ENCODE measurements at places on chromosomes 7 and 10. TPM values are rescaled to one million over a fixed set of nuclear protein-coding genes. Genes with fewer than 3 reads are reported as not detected.

- DNase-seq, result no peak
Measured at GRCh38 chr10:52779541-52780390, 7.2 kb upstream of the MBL2 start.

SEC61G gene
- total RNA-seq, result 66.4 TPM

- DNase-seq, result no peak
Measured at GRCh38 chr7:41058986-41059741, 643.7 kb downstream of the INHBA start.

DNA sequence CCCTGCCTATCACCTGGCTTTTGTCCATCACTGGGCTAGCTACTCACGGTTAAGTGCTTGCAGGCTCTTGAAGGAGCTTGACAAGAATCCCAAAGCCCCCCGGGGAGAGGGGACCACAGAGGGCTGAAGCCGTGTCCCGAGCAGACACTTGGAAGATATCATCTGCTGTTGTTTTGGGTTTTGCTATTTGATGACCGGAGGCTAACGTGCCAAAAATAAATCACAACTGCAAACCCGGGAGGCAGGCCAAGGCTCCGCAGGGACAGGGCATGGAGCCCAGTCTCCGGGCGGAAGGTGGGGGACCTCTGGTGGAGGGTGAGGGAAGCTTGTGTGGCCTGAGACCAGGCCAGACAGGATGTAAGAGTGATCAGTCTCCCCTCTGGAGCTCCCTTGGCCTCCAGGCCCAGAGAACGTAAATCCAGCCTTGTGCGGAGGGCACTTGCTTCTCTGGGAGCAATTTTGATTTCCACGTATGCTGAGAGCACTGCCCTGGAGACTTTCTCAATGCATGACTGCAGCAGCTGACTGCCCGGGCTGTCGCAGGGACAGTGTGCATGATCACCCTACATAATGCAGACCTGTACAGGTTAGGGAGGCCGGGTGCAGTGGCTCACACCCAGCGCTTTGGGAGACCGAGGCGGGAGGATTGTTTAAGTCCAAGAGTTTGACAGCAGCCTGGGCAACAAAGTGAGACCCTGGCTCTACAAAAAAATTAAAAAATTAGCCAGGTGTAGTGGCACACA, at the start of gene PHKG1:
TSS of gene PHKG1 (minus strand) at position 164 of the 743 bp plus-strand sequence. CDS start 4,011 bp downstream, outside the sequence.
- no peak for DNase-seq

DNA sequence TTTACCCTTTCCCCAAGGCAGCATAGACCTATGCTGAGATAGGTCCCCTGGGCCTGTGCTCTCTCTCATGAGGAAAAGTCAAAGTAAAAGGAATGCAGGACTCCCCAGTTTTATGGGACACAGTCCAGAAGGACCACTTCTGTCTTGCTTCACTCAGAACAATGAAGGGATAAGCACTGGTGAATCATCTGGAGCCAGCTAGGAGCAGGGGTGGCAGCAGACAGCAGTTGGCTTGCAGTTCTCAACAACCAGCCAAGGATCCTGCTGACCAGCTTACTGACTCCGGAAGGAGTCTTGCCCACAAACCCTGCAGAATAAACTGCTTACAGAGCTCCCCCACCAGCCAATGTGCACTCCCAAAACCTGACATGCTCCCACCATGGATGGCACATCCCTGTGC, 152.1 kb upstream of the GHITM start:
- DNase-seq, result no peak

CCL26 gene
- total RNA-seq, result not detected

DNA sequence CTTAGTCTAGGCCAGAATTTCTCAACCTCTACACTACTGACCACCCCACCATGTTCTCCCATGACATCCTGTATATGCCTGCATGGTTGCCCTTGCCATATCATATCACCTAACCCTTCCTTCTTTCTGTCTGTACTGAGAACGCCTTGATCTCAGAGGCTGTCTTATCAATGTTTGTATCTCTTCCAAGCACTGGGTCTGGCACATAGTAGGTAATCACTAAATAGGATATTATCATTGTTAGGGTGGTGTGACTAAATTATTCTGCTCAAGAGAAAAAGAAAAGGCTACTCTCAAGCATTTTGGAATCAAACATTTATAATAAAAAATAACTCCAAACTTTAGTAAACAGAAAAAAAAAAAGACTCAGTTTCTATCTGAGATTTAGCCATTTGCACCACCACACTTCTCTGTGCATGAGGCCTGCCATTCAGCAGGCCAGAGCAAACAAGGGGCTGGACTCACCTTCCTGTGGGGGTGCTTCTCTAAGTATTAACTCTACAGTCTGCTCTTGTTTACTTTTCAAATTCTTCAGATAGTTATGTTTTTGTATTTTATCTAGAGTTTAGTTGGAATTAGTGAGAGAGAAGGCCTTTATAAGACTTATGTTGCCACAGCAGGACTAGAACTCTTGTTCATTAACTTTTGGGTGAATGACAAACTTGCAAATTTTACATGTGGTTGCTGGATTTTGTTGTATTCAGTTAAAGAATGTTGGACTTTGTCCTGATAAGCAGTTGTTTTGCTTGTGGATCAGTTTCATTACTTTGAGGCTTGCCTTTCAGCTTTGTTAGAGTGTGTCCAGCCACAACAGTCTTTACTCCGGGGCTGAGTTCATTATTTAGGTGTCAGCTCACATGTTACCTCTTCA, 5.4 kb downstream of the AGBL3 start:
- DNase-seq, result no peak

DNA sequence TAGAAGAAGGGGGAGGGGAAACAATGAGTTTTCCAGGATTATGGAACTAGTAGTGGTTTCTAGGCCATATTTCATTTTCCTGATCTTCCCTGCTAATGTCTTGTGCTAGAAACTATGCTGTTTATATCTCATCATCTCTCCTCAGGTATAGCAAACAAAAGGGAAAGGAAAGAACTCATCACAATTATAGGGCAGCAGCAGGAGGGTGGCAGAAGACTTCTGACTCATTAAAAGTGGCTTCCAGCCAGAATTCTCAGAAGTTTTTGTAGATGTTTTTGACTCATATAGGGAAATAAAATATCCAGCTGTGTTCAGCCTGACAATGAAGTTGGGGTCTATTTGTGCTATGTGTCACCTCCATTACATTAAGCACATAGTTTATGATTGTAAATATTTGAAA, 6.5 kb downstream of the AHR start:
- DNase-seq, result no peak

DNA sequence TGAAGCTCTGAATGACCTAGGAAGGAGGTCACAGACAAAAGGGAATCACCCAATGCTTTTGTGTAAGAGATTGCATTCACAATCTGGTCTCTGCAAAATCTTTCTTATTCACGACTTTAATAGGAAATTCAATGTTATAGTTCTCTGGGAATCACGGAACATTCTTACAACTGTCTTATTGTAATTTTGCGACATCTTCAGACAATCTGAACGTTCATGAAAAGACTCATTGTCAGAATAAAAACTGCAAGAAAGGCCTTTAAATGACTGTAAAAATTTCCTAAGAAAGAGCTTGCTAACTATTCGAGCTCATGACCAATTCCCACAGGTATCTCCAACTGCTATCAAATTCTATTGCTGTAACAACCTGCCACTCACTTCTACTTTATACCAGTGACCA, 130.7 kb downstream of the DGKI start:
- no peak for DNase-seq

DNA sequence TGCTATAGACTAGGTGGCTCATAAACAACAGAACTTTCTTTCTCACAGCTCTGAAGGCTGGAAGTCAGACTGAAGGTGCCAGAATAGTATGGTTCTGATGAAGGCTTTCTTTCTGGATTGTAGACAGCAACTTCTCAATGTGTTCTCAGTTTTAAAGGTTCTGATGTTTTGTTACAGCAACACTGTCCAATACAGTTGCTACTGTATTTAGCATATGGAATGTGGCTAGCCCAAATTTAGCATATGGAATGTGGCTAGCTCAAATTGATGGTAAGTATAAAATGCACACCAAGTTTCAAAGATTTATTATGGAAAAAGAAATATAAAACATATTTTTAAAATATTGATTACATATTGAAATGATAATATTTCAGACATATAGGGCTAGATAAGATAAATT, 145.3 kb downstream of the MBL2 start:
- DNase-seq, result no peak

DNA sequence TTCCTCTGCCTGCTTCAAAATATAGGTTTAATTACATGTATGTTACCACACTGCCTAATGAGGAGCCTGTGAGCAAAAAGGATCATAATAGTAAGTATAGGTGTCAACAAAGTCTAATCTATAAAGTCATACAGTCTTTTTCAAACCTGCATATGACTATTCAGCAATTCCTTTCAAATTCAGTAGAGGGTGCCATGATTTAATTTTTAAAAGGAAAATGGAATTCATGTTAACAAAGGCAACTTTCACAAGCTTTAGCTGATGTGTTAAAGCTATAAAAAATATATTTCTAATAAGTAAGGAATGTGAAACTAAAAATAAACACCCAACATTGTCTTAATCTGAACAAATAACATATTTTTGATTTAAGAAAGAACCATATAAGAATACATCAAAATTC, 52.1 kb downstream of the MPP7 start:
- DNase-seq, result no peak

- no peak for DNase-seq
Measured at GRCh38 chr10:52442576-52442975, 128.5 kb downstream of the DKK1 start.

DNA sequence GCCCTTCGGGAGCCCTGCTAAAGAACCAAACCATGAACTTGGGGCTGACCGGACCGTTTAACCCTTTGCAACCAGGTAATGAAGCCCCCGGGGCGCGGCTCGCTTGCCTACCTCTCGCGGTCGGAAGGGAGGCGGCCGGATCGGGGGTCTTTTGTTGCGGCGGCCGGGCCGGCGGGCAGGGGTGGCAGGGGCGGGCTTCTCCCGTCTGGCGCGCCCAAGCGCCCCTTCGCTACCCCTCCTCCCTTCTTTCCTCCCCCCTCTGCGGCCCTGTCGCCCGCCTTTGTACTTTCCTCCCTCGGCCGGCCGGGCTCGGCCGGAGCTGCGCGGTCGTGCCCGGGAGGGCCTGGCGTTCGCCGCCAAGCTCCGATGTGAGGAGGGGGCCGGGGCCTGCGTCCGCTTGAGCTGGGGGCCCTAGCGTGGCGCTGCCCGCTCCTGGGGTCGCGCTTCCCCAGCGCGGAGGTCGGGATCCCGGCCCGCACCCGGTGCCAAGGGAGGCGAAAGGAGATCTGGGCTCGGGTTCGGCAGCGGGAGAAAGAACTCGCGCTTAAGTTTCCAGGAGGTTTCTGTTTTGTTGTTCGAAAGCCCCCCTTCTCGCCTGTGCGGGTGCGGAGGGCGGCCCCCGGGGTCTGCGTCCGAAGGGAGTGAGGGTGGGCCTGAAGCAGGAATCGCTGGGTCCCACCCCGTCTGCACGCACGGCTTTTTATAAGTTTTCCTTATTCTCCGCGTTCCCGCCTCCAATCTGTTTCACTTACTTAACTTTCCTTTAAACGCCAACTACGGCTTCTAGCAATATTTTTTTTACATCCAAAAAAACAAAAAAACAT, 436.8 kb upstream of the GALNT17 start:
- DNase-seq, result no peak

- DNase-seq, result no peak
Measured at GRCh38 chr10:57303566-57303965, 942.5 kb upstream of the ZWINT start.

GRCh38 chr7:94436018-94436604, 41.4 kb downstream of the COL1A2 start:
- peak; percentile 37 for DNase-seq

DNA sequence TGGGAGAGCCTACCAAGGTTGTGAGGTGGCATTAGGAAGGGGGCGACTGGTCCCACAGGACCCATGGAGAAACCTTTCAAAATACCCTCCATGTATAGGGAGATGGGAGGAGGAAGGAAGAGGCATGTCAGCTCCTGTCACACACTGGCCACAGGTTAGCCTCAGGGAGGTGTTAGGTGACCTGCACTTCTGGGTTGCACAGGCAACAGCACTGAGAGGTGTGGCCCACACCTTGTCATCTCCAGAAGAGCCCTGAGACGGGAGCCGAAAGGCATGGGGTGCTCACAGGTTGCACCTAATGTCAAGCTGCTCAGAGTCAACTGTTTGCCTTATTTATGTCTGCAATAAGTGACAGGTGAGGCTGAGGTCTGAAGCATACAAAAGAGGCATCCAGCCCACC, 14.6 kb upstream of the USP6NL start:
- no peak for DNase-seq

DNA sequence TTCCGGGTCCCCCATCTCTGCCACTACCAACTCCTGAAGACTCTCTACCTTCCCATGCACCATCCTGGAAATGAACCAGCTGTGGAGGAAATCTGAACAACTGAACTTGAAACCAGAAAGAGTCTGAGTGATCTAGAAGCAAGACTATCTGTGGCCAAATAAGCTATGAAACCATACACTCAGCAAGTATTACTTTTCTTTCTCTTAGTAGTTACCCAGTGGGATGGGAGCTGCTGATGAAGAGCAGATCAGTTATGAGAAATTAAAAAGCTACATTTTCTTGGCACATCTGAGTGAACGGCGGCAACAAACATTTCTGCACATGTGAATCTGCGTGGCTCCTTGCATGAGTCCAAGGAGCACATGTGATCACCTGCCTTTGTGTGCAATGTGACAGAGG, 31.6 kb upstream of the AGK start:
- no peak for DNase-seq

AOAH gene
- 7.0 TPM for total RNA-seq

FRAT1 gene
- 26.5 TPM for total RNA-seq

GPR26 gene
- total RNA-seq, result not detected

GRCh38 chr10:46239993-46240683, 46.7 kb upstream of the ANTXRL start:
- DNase-seq, result no peak

OR13A1 gene
- total RNA-seq, result 0.10 TPM

ATRNL1 gene
- total RNA-seq, result not detected

DNA sequence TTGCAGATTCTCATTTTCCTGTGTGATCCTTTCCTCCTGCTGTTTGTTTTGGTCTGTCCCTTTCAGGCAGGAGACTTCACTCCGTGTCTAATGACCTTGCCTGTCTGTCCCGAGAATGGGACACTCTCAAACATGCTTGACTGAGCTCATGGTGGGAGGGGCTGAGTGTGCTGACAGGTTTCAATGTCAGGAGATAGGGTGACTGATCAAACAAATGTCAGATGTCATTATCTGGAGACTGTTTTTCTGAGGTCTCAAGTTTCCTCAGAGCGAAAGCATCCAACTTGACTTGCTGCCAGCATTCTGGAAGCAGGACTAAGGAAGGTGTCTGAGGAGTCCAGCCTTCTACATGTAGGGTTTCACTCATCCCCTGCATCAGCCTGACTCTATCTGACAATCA, 228.8 kb upstream of the KIAA1217 start:
- DNase-seq, result no peak
